ENCODE measurements at places on chromosomes 12 and 14.

- no peak for DNase-seq
Observed at GRCh38 chr14:23539248-23540140, 12.1 kb downstream of the ZFHX2 start.

- no peak for DNase-seq
Observed at GRCh38 chr12:88893801-88894200, 313.5 kb upstream of the KITLG start.

DNA sequence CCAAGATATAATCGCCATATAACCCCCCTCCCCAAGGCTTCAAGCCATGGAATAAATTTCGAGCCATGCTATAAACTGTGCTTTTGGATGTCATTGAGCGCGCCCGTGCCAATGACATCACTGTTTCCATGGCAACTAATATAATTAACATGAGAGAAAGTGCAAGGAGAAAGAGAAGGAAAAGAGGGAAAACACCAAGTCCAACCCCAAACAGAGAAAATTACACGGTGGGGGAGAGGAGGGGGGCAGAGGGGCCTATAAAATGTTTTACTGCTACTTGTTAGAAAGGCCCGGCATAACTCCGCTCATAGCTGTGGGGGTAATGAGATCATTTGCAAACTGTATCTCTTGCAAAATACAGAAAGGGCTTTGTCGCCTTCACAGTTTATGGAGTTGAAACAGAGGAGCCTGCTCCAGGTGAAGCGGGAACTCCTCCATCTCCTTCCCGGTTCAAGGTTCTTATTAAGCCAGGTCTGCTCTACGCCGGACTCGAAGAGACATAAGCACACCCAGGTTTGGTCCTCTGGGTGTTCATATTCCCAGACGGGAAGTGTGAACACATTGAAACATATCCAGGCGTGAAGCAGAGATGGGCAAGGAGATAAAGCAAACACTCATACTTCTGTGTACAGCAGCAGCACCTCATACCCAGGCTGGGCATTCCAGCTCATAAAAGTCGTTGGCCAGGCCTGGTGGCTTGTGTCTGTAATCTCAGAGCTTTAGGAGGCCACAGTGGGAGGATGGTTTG, 99.1 kb upstream of the MAP1LC3B2 start:
- no peak for DNase-seq

- DNase-seq, result no peak
Observed at GRCh38 chr12:63941166-63941800, 96.8 kb downstream of the SRGAP1 start.

GRCh38 chr12:22802883-22803630, 178.1 kb downstream of the ETNK1 start:
- DNase-seq, result no peak

- no peak for DNase-seq
Observed at GRCh38 chr12:62913380-62913779, 21.6 kb downstream of the PPM1H start.

DNA sequence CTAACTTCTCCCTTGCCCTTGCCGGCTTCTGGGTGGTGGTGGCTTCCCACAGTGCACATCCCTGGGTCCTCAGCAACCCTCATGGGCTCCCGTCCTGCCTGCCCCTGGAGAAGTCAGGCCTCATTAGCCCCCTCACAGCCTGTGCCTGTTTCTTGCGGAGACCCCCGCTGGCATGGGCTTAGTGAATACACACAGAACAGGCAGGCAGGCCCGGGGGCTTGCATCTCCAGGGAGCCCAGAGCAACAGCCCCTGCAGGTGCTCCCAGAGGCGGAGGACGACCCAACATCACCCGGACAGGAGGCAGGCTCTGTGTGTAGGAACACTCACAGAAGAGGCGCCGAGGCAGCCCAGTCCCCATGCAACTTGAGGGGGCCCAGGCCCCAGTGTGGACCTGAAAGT, 25.1 kb upstream of the FBRSL1 start:
- DNase-seq, result no peak
